ENCODE measurements at places on chromosomes 13 and 19. TPM values are rescaled to one million over a fixed set of nuclear protein-coding genes. Genes with fewer than 3 reads are reported as not detected.

DNA sequence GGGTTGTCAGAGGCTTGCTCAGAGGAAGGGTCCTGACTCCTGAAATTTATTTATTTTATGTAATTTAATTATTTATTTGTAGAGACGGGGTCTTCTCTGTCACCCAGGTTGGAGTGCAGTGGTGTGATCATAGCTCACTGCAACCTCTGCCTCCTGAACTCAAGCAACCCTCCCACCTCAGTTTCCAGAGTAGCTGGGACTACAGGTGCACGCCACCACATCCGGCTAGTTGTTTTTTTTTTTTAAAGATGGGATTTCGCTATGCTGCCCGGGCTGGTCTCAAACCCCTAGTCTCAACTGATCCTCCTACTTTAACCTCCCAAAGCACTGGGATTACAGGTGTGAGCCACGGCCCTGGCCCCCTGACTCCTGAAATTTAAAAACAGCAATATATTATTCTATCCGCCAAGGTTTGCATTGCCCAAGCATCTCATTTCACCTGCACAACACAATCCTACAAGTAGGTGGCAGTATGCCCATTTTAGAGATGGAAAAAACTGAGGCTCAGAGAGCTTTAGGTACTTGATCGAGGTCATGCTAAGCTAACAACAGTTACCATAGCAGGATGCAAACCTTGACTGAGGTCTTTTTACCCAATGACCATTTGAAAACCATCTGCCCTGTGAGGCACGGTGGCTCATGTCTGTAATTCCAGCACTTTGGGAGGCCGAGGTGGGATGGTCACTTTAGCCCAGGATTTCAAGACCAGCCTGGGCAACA is 18.1 kb downstream of the ARHGEF18 start:
- H3K27ac ChIP-seq, result no peak overlapping the region
- no peaks in the 10 kb centered on the region for H3K4me1 ChIP-seq
- DNase-seq, result no peak
- no peak overlapping the region for H3K4me3 ChIP-seq
- H3K27me3 ChIP-seq, result no peaks in the 10 kb centered on the region
- no peaks in the 10 kb centered on the region for H3K36me3 ChIP-seq

- H3K27me3 ChIP-seq, result no peaks in the 10 kb centered on the region
- H3K4me1 ChIP-seq, result peaks cover 3% of the 10 kb centered on the region
- no peak overlapping the region for H3K27ac ChIP-seq
- H3K4me3 ChIP-seq, result no peak overlapping the region
Measured at GRCh38 chr19:53195265-53195903, 2.2 kb upstream of the ZNF665 start.

DNA sequence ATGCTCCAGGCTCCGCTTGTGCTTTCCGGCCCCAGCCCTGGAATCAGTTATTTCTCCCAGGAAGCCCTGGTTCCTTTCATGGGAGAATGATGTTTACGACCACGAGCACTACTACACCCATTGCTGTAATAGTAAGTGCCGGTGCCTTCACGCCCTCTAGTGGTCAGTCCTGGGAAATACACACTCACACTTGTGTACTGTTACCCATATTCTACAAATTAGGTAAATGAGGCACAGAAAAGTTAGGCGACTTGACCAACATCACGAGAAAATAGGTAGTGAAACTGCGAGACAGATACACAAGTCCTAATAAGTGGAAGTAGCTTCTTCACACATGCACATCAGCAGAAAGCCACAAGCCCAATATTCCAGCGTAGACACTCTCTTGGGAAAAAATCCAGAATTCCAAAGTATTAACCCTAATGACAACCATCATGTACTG is 21.7 kb downstream of the CEACAM21 start:
- DNase-seq, result peak; percentile 25
- H3K27ac ChIP-seq, result no peak overlapping the region

DNA sequence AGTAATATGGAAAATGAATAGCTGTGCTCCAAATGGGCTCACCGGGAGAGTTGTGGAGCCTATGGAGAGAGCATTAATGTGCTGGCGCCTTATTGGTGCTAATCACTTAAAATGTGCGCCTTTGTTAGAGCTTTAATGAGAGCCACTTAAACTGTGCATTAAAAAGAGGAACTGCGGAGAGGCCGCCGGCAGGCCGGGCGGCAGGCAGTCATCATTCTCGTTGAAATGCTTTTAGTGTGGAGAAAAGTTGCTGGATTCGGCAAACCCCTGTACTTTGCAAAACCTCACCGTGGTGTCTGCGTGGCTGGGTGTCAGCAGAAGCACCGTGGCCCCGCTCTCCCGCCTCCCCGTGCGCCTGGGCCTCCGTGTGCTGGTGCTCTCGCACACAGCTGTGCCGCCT is 105.5 kb downstream of the KDM4B start:
- no peaks in the 10 kb centered on the region for H3K27me3 ChIP-seq
- H3K4me1 ChIP-seq, result no peaks in the 10 kb centered on the region
- no peak overlapping the region for H3K4me3 ChIP-seq
- H3K36me3 ChIP-seq, result peaks cover 29% of the 10 kb centered on the region
- DNase-seq, result no peak
- H3K27ac ChIP-seq, result no peak overlapping the region

GRCh38 chr13:113292021-113292862 is 4.8 kb upstream of the LAMP1 start:
- peak overlapping the region; percentile 12 for H3K4me3 ChIP-seq
- H3K4me1 ChIP-seq, result peaks cover 24% of the 10 kb centered on the region
- no peaks in the 10 kb centered on the region for H3K36me3 ChIP-seq

- DNase-seq, result no peak
- H3K4me3 ChIP-seq, result peak overlapping the region; percentile 4
- peaks cover 14% of the 10 kb centered on the region for H3K36me3 ChIP-seq
- H3K4me1 ChIP-seq, result peaks cover 89% of the 10 kb centered on the region
- H3K27ac ChIP-seq, result peak overlapping the region; percentile 100
- no peaks in the 10 kb centered on the region for H3K27me3 ChIP-seq
Measured at GRCh38 chr19:38686530-38686888, 39.1 kb downstream of the ACTN4 start.

- H3K4me1 ChIP-seq, result no peaks in the 10 kb centered on the region
- no peak for DNase-seq
- peaks cover 10% of the 10 kb centered on the region for H3K27me3 ChIP-seq
- no peak overlapping the region for H3K4me3 ChIP-seq
- H3K36me3 ChIP-seq, result no peaks in the 10 kb centered on the region
Measured at GRCh38 chr19:41545547-41545946, 30.4 kb upstream of the CEACAM21 start.

DNA sequence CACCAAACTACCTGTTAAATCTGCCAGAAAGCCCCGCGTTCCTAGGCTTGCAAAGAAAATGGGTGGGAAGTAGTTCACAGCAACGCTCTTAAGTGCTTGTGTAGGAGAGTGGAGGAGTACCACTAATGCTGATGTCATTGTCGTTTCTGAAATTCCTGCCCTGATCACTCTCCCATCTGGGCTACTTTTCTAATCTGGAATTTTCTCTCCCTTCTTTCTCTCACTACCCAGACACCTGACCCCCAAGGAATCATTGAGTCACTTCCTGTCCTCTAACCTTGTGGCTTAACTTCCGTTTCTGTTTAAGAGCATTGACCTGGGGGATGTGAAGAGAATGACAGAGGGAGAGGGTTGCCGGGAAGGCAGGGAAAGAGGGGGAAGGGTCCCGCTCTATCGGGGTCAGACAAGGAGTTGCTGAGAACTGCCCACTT is 98.7 kb downstream of the STARD13 start:
- no peaks in the 10 kb centered on the region for H3K36me3 ChIP-seq
- no peak for DNase-seq
- H3K27me3 ChIP-seq, result no peaks in the 10 kb centered on the region
- no peak overlapping the region for H3K27ac ChIP-seq

CFAP97D2 gene
- polyA plus RNA-seq, result not detected

VPS36 gene
- 24.6 TPM for polyA plus RNA-seq

PLPP2 gene
- 45.9 TPM for polyA plus RNA-seq

CLEC17A gene
- polyA plus RNA-seq, result not detected

All from keratinocyte (primary cell).